HepG2 (cell line): ENCODE measurements at places on chromosomes 6 and 20. TPM values are rescaled to one million over a fixed set of nuclear protein-coding genes. Genes with fewer than 3 reads are reported as not detected.
A peak's percentile ranks its signal among the peaks of the same experiment; 100 is the strongest.

Gene TBX18
- total RNA-seq = not detected in 2 replicates

Gene DSP
- total RNA-seq = 89.8 and 133 TPM in 2 replicates

Gene WFDC12
- total RNA-seq = not detected in 2 replicates

GRCh38 chr6:161536224-161536630, 262.4 kb upstream of the AGPAT4 start:
- no peak for DNase-seq

DNA sequence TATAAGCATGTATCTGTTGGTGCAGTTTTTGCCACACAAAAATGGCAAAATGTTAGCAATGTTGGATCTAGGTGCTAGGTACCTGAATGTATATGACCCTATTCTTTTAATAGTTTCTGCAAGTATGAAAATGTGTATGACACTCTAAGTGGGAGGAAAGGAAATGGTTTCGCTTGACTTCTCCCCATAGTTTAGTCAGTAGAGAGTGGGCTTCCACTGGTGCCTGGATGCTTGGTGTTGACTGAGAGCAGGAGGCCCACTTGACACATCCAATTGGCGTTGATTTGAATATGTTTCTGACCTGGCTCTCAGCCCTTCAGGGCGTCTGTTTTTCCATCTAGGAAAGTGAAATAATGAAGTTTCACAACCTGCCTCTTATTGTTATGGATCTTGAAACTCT, 41.8 kb upstream of the GABRR1 start:
- DNase-seq = no peak

- DNase-seq = no peak
Observed at GRCh38 chr6:14453712-14454472, 336.3 kb downstream of the CD83 start.

GRCh38 chr6:148757944-148758480, 11.2 kb downstream of the UST start:
- no peak for DNase-seq

GRCh38 chr6:42104095-42104803, 38.2 kb downstream of the C6orf132 start:
- peak; percentile 61 for DNase-seq

- DNase-seq = no peak
Observed at GRCh38 chr6:43915208-43915869, 145.3 kb downstream of the VEGFA start.

DNA sequence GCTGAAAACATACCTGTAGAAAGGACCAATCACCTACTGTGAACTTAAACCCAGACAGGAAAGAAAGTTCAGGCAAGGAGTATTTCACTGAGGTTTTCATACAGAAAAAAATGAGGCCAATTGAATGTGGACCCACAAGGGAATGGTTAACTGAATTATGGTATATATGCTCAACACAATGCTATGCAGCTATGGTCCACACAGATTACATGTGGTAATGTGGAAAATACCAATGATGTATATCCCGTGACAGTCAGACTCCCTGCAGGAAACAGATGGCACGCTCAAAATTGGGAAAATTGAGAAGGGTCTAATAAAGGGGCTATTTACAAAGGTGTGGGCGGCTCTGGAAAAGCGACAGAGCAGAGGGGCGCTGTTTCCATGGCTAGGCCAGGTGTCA, 47.1 kb upstream of the PIM1 start:
- DNase-seq = no peak
